ENCODE measurements at places on chromosomes 4 and X.
A peak's percentile ranks its signal among the peaks of the same experiment; 100 is the strongest.

DNA sequence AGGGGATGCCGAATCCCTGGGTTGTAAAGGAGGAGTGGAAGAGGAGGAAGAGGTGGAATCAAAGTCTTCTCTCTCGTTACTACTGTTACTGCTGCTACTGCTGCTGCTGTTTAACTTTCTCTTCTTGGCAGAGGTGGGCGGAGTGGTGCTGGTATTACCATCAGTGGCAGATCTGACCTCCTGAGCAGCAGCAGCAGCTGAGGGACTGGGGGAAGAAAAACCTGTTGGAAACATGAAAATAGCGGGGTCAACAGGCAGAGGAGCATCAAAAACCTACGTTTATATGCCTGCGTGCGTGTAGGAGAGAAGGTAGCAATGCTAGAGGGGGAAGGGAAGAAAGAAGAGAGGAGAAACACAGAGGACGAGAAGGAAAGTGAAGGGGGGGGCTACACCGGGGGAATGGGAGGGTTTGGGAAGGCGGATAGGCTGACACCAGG lies 339 bp downstream of the CUL4B start:
- DNase-seq, result no peak

- DNase-seq, result no peak
Observed at GRCh38 chrX:45537936-45538335, 337.3 kb upstream of the DIPK2B start.

DNA sequence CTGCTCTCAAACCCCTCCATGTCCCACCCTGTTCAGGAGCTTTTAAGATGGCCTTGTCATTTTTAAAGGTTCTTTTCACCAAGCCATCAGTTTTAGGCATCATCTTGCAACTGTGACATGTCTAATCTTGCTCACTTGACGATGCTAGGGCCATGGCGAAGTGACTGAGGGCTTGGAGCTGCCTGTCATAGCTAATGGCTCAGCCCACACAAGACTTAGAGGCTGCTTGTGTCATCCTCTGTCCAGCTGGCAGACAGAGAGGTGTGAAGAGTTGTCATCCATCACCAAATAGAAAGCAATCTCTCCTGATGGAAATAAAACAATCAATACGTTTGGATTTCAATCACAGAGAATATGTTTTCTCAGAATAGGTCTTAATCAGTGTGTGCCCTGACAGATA lies 194.9 kb downstream of the HS6ST2 start:
- DNase-seq, result no peak

GRCh38 chr4:100982345-100982744 lies 365.0 kb downstream of the PPP3CA start:
- no peak for DNase-seq

- peak; percentile 46 for DNase-seq
Observed at GRCh38 chr4:140256335-140256734, 102.4 kb upstream of the MAML3 start.

- no peak for DNase-seq
Observed at GRCh38 chr4:1563768-1564485, 120.2 kb downstream of the FAM53A start.

- no peak for DNase-seq
Observed at GRCh38 chrX:105006103-105006502, 214.4 kb downstream of the TEX13A start.

DNA sequence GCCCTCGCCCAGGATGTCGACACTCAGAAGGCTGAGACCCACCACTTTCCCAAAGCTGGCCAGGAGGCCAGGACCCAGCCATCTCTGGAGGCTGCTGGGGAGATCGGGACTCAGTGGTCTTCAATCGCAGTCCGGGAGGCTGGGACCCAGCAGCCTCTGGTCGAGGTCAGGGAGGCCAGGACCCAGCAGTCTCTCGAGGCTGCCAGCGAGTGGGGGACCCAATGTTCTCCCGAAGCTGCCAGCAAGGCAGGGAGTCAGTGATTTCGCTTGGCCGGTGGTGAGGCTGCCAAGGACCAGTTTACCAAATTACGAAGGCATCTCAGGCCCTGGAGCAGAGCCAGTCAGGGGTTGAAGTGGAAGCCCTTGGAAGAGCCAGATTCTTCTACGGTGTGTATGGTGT lies 181.6 kb downstream of the NAF1 start:
- DNase-seq, result no peak

DNA sequence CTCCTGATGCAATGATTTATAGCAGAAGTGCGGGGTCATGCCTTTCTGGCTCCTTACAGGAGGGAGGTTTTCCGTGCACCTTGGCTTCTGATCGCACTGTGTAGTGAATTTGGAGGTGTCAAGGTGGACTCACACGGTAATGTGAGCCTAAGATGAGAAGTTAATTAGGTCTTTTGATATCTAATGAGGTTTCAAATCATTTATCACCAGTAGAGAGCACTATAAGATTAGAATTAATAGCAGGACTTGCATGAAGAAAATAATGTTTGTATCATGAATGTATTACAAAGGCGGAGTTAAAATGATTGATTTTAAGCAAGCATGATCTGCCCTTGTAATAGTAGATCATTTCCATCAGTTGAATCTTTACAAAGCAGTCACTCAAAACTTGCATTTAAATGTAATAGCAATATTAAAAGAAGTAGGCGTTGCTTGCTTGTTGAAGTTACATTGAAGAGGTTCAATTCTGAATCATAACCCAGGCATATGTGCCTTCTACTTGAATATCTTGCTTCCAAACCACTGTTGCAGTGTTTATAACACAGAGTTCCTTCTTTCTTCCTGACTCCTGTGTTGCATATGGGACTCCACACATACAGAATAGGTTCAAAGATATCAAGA lies 152.1 kb downstream of the FMR1NB start:
- no peak for DNase-seq

DNA sequence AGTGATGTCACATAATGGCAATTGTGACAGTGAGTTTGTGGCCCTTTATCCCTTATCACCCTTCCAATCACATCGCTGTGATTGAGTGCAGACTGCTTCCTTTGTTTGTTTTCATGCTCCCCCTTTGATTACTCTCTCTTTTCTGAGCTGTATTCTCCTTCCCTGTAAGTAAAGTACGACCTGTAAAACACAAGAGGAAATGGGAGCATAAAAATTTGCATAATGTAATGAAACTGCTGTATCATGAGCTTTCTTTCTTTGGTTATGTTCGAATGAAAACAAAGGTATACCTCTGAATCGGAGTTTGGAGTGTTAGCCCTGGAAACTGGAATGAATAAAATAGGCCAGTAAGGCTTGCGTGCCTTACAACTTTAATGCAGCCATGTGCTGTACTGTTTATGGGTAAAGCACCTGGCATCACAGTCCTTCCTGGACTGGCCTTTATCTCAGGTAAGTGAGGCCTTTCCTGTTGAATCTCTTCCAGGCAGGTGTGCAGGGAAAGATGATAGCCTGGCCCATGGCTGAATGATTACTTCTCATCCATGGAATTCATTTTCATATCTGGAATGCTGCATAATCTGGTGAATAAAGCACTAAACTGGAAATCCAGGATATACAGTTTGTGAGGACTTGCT lies 26.6 kb upstream of the HS3ST1 start:
- no peak for DNase-seq

DNA sequence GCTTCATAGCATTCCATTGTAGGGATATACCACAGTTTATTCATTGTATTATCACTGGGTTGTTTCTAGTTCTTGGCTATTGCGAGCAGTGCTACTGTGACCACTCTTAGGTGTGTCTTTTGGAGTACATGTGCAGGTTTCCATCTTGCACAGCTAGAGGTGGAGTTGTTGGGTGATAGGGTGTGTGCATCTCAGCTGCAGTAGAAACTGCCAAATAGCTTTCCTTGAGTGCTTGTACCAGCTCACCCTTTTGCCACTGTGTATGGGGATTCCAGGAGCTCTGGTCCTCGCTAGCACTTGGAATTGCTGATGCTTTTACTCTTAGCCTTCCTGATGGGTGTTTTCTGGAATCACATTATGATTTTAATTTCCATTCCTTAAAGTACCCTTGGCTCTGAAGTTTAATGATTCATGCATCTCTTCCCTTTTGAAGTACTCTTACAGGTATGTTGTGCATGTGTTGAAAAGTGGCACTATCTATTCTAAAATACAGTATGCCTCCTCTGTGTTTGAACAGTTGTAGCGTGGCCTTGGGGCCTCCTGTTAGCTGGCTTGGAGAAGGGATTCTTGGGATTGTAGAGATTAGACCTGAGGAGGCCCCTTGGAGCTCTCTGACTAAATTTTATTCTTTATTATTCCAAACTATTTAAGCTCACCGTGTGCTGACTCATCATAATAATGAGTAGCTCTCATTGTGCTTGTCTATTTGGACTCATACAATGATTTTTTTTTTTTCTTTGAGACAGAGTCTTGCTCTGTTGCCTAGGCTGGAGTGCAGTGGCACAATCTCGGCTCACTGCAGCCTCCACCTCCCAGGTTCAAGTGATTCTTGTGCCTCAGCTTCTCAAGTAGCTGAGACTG lies 38.4 kb downstream of the HTT start:
- DNase-seq, result no peak

DNA sequence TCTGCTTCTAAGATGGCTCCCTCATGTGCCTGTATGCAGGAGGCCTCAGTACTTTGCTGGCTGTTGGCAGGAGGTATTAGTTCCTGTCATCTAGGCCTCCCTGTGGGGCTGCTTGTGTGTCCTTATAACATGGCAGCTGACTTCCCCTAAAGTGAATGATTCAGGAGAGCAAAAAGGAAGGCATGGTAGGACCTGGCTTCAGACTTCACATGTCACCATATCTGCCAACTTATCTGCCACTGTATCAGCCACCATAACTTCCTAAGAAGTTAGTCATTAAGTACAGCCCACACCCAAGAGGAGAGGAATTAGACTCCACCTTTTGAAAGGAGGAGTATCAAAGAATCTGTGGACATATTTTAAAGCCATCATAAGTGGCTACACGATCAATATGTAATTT lies 122.5 kb downstream of the UCHL1 start:
- DNase-seq, result no peak

- no peak for DNase-seq
Observed at GRCh38 chr4:137015426-137016409, 516.6 kb downstream of the PCDH18 start.

DNA sequence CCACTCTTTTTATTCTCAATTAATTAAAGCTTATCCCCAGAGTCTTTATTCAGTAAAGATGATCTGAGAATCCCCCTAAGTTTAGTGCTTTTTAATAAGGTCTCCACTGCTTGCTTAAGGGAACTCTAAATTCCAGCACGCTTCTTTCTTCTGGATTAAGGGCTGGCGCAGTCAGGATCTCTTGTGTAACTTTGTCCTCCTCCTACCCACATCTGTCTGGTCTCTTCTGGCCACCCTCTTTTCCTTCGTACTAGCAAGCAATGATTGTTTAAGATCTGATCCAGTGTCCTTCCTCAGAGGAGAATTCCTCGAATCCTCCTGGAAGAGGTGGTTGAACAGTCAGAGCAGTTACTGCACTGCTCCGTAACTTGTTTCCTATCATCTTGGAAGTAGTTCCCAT lies 14.0 kb upstream of the PAQR3 start:
- DNase-seq, result no peak

DNA sequence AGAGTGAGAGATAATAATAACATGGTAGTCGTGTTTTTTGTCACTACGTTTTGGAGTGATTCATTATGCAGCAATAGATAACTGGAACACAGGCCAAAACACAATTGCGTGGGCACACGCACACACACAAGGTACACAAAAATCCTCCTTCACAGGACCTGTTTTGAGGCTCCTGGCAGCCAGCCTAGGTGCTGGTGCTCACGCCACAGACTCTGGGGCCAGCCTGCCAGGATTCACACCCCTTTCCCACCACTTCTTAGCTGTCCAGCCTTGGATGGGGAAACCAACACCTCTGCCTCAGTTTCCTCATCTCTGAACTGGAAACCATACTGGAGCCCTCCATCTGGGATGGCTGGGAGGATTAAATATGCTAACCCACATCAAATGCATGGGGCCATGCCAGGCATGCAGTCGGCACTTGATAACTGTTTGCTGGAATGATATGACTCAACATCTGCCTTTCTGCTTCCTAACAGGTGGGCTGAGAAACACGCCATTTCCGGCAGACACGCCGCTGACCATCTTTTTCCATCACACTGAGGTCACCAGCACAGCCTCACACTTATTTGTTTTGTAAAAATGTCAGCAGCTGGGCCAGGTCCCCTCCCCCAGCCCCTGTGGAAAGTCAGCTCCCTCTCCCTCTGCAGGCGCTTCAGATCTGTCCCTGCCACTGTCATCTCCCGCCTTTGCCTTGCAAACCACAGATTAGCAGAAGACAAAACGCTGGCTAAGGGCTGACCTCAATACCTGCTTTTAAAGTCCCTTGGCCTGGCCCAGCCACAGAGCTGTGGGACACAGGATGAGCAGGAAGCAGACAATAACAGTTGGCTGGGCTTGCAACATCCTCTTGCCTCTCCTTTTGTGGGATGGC lies 237.5 kb downstream of the BCOR start:
- no peak for DNase-seq

DNA sequence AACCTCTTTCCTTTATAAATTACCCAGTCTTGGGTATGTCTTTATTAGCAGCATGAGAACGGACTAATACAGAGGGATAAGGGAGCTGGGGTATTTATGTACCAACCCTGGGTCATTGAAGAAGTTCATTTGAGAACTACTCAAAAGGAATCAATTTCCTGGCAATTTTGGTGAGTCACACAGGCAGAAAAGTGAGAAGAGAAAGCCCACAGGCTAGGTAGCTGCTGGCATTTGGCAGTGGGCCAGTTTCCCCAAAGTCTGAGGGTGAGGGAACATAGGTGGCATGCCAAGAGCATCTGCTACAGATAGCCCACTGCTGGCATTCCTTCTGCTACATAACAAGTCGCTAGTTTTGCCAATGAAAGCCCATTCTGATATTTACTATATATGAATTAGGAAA lies 411.2 kb downstream of the MID1IP1 start:
- DNase-seq, result no peak

GRCh38 chr4:186058253-186058979 lies 10.5 kb upstream of the TLR3 start:
- DNase-seq, result no peak

- no peak for DNase-seq
Observed at GRCh38 chr4:5469861-5470260, 238.5 kb downstream of the EVC2 start.

DNA sequence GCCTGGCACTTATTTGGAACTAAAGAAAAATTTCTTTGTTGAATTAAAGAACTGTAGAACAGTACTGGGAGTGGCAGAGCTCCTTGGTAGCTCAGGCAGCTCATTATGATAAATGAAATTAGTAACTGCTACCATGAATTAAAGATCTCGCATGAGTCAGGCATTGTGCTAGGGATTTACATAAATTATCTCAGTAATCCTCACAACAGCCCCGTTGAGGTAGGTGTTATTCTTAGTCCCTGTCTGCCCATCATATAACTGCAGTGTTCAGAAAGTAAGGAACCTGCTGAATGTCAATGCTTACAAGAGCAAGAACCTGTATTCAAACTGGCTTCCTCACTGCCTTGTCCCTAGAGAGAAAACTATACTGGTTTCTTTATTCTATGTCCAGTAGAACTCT lies 108.3 kb downstream of the NLGN4X start:
- DNase-seq, result no peak

DNA sequence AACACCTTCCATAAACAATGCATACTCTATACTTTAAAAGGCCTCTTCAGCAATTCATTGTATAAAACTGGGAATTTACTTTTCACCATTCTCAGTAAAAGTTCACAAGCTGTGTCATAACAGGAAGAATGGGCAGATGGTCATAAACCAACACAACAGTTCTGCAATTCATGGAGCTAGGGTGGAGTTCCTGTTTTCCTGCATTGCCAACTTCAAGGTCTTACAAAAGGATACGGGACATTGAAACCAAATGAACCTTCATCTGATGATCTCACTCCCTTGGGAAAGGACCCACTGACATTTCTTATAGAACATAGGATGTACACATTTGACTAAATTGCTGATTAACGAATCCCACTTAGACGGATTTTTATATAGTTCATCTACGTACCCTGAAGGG lies 4.1 kb downstream of the KDR start:
- no peak for DNase-seq

Measured in HS-27A (cell line).